ENCODE measurements at places on chromosomes 11 and 22.

DNA sequence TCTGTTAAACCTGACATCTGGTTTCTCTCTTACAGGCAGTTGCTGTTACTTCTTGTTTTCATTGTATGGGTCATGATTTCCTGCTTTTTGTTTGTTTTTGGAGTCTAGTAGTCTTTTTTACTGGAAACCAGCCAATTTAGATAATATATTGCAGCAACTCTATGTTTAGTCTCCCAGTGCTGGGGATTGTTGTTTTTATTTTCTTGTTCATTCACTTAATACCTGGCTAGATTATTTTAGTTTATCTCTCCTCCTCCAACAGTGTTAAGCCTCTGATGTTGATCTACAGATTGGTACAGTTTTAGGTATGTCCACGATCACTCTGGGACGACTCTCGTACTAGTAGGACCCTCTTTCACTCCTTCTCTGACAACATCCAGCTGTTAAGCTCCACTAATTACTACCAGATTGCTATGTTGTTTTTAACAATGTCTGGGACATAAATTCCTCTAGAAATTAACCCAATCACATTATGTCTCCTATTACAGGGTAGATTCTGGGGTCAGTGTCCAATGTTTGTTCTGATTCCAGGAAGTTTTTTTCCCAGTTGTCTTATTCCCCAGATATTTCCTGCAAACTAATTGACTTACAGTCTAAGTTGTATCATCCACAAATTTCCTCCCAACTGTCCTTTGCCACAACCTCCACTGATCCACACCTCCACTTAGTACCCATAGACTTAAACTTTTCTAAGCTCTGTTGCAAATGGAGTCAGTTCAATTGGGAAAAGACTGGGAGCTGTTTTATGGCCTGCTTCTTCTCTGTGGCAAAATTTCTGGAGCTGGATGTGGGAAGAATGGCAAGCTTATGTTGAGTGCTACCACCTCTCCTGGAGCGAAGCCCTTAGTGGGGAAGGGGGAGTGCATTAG is 1280.6 kb upstream of the CNTN5 start:
- no peak for DNase-seq

- DNase-seq, result no peak
Measured at GRCh38 chr11:122661182-122661945, 5.8 kb downstream of the UBASH3B start.

GRCh38 chr11:108221371-108221770 is 1.1 kb downstream of the NPAT start:
- no peak for DNase-seq

DNA sequence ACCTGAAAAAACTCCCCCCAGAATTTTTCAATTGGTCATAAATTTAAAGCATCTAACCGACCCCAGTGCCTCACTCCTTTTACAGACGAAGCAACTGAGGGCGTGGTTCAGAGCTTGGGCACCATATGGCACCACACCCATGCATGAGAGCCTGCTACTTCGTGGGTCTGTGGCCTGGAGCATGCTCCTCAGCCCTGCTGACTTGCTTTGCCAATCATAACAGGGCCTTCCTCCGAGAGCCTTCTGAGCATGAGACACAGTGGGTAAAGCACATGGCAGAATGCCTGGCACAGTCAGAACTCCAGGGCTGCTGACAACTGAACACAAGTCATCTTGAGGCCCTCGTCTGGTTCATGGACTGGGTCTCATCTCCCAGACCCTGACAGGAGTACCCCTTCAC is 33.3 kb downstream of the HIRA start:
- no peak for DNase-seq

DNA sequence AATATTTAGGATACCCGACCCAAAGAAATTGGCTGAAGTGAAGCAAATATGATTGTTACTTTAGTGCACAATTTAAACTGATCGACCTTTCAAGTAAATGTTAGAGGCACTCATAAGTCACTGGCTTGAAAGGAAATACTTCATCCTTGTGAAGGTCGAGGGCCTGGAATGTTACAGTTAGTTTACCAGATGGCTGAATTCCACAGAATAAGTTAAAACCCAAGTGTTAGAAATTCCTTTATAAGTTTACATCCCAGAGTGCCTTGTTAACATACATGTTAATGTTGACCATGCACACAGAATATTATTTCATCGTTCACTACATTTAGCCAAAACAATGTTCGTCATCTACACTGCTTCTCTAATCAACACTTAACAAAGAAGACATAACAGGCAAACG is 235.5 kb upstream of the ANO3 start:
- DNase-seq, result no peak

DNA sequence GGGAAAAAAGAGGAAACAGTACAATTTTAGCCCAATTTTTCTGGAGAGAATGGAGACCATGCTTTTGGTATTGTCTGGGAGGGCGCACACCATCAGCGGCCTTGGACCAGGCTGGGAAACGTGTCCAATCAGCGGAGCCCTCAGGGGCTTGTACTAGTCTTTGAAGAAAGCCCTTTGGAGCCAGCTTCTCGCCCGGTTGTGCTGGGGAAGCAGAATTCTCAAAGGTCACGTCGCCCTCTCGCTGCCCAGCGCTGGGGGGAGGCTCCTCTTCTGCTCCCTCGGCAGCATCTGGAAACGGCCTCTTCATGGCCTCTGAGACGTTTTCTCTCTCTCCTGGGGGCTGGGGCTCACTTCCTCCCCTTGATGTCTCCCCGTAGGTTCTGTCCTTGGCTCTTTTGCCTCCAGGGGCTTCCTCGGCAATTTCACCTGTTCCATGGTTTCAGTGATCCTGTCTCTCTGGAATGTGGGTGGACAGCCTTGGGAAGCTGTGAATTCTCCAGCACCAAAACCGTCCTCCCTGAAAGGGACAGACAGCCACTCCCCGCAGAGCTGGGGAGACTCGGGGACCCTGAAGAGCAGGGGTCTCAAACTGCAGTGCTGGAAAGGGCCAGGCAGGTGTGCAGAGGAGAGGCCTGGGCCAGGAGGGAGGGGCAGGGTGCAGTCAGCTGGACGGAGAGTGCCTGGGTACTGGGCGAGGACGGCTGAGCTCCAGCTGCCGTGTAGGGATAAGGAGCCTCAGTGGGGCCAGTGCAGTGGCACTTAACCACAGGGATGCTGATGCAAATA is 80.2 kb downstream of the RPS6KA4 start:
- DNase-seq, result no peak

DNA sequence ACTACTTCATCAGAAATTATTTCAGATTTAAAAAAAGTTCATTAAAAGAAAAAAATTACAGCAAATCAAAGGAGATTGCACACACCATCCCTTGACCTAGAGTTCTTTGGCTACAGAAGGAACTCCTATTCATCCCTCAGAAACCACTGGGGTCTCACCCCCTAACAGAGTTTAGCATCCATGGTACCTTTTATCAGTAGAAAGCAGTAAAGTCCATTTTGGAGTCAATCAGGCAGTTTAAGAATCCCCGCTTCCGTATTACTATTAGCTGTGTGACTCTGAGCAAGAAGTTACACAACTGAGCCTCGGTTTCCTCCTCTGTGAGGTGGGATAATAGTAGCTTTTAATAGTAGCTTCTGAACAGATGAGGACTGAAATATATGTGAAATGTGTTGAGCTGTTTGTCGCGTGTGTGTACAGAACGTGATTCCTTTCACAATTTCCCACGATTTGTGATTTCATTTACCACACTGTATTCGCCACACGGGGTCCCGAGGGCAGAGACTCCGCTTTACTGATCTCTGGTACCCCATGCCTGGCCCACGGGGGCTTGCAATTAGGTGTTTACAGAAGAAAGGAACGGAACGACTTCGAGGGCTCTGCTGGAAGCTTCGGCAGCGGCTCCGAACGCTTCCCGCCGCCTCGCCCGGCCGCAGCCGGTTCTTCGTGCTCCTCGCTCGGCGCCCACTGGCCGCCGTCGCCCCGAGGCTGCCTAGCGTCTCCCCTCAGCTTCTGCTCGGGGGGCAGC is 72.5 kb upstream of the ZBED5 start:
- DNase-seq, result no peak

DNA sequence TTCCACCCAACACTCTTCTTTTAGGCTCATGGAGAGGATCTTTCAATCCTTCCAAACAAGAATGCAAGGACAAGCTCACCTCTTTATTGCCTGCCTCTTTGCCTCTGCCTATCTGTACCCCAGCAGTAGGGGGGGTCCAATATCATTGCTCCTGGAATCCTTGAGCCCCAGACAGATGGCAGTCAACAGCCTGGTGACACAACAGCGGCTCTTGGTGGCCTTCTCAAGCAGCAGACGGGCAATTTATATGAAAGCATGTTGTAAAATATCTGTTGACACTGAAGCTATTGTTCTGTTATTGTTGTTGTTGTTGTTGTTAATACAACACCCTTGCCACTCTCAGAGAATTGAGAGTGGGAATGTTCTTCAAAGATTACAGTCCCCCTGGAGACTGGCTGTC is 480.0 kb upstream of the CADM1 start:
- no peak for DNase-seq

DNA sequence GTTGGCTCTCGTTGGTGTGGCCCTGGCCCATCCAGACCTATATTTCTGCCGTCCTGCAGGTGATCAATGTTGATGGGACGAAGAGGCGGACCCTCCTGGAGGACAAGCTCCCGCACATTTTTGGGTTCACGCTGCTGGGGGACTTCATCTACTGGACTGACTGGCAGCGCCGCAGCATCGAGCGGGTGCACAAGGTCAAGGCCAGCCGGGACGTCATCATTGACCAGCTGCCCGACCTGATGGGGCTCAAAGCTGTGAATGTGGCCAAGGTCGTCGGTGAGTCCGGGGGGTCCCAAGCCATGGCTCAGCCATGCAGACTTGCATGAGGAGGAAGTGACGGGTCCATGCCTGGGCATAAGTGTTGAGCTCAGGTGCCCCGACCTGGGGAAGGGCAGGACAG is 57.1 kb upstream of the PPP6R3 start:
- no peak for DNase-seq

DNA sequence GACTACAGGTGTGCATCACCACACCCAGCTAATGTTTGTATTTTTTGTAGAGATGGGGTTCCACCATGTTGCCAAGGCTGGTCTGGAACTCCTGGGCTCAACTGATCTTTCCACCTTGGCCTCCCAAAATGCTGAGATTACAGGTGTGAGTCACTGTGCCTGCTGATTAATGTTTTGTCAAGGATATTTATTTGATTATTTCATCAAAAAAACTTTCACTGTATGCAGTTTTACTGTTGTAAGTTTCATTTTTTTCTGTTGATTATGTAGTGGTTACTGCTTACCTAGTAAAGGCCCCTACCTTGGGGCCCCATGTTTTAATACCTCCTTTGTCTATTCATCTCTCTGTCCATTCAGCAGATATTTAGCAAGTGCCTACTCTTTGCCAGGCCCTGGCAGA is 16.7 kb upstream of the FAM168A start:
- no peak for DNase-seq

DNA sequence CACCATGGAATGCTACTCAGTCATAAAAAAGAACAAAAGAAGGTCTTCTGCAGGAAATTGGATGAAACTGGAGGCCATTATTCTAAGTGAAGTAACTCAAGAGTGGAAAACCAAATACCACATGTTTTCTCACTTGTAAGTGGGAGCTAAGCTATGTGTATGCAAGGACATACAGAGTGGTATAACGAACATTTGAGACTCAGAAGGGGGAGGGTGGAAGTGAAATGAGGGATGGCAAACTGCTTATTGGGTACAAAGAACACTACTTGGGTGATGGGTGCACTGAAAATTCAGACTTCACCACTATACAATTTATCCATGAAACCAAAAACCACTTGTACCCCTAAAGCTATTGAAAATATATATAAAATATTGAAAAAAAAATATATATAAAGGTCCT is 13.4 kb upstream of the CAT start:
- DNase-seq, result no peak

DNA sequence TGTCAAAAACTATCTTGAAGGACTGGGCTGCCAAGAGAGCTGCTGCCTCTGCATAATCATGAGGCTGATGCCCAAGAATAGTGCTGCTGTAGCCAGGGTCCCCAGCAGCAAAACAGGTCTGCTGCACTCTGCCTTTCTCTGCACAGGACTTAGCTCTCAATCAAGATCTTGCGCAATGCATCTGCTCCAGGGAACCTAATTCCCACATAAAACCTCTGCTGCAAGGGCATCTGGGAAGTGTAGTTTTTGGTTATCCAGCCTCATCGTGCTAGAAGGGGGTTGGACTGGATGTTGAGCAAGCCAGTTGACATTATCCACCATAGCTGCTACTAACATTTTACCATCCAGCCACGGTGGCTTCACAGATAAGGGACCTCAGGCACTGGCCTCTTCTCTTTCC is 192.7 kb downstream of the C11orf91 start:
- no peak for DNase-seq

- peak; percentile 88 for DNase-seq
Measured at GRCh38 chr11:64844330-64845128, at the start of gene CDC42BPG. Gene CDC42BPG (minus strand): TSS chr11:64844653. CDS start chr11:64844569, 84 bp downstream.

- no peak for DNase-seq
Measured at GRCh38 chr11:118806400-118806799, 15.4 kb upstream of the DDX6 start.

DNA sequence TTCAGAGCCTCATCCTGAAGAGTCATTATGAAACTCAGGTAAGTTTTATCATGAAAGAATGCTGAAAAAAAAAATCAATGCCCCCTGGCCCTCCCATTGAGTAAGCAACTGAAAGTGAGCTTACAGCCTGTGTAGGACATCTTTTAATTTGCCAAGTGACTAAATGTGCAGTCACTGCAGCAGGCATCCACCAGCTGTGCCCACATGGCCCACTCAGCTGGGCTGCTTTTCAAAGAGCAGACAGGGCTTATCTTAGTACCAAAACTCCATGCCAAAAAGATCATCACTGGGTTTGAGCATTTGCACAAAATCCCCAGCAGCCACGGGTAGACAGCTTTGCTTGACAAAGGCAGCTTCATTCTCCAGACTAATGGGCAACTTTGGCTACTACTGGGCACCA is 709.7 kb downstream of the NTM start:
- DNase-seq, result no peak

DNA sequence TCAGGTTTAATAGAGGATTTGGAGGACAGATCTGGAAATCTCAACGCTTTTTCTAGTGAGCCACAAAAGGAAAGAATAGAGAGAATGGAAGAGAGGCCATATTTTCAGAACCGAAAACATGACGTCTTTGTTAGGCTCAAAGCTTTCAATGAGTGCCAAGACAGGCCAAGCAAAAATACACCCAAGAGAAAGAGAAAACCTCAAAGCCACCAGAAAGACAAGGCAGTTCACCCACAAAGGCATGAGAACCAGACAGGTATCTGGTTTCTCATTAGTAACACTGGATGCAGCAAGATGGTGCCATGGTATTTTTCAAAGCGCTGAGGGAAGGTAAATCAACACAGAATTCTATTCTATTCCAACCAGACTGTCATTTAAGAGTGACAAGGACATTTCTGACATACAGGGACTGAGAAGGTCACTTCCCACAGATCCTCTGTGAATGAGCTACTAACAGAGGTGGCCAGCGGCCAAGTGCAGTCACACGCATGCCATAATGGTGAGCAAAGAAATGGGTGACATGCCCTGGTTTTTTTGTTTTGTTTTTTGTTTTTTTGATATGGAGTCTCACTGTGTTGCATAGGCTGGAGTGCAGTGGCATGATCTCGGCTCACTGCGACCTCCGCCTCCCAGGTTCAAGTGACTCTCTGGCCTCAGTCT is 41.9 kb downstream of the TOLLIP start:
- no peak for DNase-seq

Data from NCI-H510A (cell line).